ENCODE measurements at places on chromosomes 6 and 20.

DNA sequence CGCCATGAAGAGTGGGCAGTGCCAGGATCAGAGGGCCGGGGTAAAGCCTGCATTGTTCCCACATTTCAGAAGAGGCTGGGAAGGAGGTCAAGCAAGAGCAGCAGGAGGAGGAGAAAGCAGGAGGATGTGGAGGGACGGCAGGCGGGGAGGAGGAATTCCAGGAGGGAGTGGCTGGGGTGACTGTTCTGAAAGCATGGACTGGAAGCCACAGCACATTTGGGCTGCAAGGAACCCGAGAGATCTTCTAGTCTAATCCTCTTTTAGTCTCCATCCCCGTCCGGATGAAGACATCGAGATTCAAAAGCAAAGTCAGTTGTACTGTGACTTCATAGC, 76.9 kb downstream of the FAM50B start:
- no peak for DNase-seq

DNA sequence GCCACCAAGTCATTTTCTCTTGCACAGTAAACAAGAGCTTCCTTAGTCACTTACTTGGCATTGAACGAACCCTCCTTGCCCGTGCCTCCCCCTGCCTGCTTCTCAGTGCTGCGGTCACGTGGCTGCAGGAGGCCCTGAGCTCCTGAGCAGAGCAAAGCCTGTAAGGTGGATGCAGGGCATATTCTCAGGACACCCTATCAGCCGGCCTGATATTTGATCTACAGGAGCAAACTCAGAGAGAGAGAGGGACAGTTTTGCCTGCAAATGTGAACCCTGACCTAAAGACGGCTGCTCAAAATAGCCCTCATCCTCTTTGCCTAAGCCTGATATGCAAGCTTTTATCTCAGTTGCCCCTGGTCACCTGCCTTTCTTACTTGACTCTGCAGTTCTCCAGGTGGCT, 93.0 kb upstream of the POPDC3 start:
- no peak for DNase-seq

GRCh38 chr6:32962213-32962826, 6.1 kb upstream of the BRD2 start:
- no peak for DNase-seq

DNA sequence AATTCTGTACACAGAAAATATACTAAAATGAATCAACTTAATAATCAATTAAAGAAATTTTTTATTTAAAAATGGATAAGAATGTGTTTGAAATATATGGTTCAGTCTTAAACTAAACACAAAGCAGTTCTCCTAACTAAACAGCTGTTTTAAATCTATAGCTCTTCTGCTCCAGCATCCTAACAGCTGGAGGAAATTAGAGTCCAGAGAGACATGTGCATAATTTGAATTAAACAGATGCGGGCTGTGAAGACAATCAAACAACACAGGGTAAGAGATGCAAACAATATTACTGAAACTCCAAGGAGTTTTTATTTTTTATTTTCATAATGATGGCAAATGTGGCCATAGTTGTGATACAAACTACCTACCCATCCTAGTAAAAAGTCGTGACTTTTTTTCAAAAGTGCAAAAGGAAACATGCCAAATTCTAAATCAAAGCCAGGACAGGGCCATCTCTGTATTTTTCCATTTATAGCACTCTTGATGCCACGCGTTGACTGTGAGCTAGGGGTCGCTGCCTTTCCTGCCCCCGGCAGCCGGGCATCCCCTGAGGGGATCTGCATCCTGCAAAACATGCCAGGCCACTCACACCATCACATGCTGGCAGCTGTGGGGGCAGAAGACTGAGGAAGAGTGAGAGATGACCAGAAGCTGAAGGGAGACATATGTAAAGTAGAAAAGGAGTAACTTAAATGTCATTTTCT, 310.6 kb downstream of the PRKN start:
- DNase-seq, result no peak

GRCh38 chr6:56850626-56851025, 104.3 kb upstream of the BEND6 start:
- no peak for DNase-seq

DNA sequence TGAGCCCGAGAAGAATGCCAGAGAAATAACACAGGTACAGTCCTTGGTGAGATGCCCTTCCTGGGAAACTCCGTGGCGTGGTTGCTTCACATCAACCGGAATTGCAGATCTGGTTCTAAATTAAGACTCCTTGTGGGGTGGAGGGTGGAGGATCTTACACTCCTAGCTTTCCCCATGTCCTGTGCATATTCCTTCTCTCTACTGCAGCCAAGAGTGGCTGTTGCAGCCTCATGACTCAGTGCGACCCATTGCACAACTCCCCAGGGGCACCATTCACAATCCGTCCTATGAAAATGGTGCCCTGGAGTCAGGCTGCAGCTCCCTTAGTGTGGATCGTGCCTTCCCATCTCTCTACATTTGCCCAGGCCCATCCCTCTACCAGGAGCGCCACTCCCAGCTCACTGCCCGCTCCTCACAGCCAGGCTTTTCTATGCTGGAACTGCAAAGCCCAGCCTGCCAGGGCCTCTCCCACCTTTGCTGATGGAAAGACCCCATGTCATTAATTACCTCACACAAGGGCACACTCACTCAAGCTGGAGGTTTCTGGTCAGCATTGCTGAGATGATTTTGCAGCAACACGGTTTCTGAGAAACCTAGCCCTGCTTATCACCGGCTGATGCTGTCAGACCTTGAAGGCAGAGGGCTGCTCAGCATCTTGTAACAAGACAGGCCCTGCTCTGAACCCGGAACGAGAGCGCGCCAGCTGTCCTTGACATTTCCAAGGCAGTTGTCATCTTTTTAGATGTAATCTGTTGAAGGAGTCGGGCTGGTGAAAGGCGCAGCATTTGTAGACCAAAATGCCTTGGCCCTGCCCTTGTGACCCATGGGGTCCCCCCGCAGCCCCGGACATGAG, 39.7 kb downstream of the SIRPA start:
- no peak for DNase-seq

DNA sequence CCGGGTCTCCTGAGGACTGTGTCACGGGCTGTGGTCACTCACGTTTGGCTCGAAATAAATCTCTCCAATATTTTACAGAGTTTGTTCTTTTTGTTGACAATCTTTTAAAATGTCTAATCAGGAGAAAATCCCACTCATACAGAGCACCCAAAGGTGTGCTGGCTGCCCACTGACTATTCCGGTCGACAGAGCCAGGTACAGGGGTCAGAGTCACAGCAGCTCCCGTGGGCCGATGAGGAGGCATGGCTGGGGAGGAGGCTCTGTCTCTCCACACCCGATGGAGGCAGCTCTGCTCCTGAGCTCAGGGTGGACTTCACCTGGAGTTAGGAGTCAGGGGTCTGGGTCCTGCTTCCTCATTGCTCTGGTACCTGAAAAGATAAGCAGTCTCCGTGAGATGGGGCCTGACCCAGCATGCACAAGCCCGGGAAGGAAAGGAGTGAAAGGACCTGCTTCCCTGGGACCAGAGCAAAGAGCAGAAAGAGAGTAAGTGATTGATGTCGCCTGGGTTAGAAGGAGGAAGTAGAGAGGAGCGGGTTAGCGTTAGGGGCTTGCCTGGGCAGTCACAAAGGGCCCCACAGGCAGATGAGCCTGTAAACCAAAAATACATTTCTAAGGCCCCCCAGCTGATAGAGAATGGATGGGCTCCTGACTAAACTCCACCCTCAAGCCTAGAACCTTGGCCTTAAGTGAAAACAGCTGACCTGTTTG, 53.5 kb upstream of the UNC93A start:
- no peak for DNase-seq

- DNase-seq, result no peak
These were observed 2.9 kb downstream of the FNDC1 start for GRCh38 chr6:159172091-159172491.

DNA sequence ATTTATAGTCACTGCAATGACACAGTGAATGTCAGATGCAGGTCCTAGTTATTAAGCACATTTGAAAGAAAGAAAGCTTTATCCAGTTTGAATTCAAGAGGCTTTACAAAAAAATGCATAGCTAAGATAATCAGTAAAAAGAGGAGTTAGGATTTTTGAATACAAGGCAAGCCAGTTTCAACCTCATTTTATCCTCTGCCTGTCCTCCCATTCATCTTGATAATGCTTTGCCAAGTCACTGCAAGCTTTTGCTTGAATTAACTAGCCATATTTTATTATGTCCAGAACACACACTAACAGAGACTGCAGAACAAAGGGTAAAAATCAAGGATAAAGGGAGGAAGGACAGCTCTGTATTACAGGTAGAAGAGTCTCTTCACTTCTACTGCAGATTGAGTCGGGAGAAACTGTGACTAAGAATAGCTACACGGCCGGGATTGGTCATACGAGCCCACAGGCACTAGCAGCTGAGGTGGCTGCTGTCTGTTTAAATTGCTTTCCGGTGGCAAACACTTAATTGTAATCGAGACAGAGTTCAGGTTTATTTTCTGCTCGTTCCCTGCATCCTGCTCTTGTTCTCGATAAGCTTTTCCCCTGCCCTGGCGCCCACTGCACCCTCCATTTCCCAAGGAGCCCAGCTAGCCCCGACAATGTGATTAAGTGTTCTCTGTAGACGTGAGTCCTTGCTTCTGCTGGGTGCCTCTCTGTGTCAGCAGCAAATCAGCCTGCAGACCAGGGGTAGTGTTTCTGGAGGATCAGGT, 30.5 kb upstream of the AKAP12 start:
- peak; percentile 53 for DNase-seq

DNA sequence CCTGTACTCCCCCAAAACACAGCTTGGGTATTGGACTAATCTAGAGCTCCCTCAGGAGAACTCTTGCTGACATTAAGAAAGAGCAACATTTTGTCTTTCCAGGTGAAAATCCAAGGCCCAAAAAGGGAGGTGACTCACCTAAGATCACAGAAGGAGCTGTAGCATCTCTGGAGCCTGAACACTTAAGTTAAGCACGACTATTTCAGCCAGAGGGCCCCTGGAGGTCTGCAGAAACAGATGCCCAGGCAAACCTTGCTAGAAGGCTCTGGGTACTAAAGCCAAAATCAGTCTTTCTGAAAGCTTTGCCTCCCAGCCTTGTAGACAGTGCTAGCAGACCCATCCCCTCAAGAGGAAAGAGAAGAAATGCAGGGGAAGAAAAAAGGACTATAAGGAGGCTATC, 8.8 kb downstream of the EDN1 start:
- DNase-seq, result no peak

- no peak for DNase-seq
These were observed 567.6 kb upstream of the MMS22L start for GRCh38 chr6:97850458-97851212.

DNA sequence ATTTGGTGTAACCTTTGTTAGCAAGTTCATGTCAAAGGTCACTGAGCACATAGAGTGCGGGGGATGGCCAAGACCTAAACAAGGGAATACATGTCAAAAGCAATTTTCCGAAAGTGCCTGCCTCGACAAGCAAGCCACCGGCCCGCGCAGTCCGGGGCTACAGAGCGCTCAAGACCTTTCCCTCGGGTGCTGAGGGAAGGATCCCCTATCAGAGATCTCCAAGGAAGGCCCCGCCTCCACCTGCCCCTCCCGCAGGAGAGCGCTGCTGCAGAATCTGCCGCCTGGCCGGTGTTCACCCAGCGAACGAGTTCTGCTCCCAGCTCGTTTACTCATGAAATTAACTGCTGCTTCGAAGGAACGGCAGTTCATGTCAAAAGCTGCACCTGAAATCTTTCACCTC, 252.7 kb downstream of the BMP7 start:
- no peak for DNase-seq

DNA sequence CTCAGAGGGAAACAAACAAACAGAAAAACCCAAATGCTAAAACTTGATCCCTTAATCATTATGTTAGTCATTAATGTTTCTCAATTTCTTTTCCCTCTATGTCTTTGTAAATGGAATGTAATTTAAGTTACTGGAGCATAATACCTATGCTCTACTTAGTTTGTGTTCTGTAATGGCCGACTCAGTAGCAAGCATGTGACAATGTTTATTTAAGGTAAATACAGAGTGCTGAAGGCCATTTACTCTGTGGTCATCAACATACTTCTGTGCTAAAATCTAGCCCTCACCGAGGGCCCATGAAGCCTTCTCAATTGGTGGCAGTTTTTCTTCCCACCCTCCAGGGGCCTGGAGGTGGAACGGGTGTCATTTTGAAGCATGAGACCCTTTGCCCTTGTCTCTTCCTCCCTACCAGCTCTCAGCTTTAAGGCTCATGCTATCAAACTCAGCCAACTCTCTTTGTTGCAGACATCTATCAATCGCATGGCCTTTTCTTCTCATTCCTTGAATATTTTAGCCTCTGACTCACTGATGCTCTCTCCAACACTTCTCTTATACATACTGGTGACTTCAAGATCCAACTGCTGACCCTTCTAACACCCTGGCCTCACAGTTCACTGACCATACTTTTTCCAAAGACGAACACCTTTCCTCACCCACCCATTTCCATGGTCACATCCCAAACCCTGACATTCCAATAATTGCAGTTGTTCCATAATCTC, 48.2 kb downstream of the STX7 start:
- no peak for DNase-seq

DNA sequence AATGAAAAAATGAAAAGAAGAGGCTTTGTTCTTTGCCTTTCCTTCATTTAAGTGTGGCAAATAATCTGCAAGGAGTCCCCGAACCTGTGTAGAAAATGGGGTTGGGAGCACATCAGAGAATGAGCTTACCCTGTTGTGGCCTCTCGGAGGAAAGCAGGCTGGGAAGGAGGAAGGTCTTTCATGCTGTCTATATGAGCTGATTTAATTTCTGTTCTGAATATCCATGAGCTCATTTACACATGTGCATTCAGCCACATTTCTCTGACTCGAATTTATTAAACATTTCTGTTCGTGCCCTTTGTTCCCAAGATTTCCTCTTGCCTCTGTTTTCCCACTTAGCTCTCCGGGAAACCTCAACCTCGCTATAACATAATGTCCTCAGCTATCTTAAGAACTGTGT, 584.4 kb upstream of the CDH4 start:
- DNase-seq, result no peak

- no peak for DNase-seq
These were observed 18.7 kb upstream of the COL10A1 start for GRCh38 chr6:116144605-116145004.

GRCh38 chr6:139436957-139437348, 62.5 kb upstream of the CITED2 start:
- no peak for DNase-seq

GRCh38 chr6:40349123-40349900, 237.9 kb downstream of the LRFN2 start:
- DNase-seq, result no peak

GRCh38 chr6:107823047-107823557, 1.0 kb downstream of the SCML4 start:
- no peak for DNase-seq

DNA sequence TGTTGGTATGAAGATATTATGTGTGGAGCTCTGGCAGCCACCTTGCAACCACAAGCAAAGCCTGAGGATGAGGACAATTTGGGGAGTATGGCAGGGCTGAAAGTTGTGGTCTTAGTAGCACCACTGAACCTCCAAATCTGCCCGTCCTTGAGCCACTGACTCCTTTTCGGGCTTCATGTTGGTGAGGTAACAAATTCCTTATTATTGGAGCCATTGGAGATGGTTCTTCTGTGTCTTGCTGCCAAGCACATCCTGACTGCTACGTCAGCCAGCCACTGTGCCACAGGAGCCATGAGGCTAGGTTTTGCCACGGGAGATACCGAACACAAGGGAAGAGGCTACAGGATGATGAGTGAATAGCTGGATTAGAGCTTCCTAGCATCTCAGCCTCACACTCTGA, 201.6 kb downstream of the BMP7 start:
- no peak for DNase-seq

Measured in NCI-H748 treated with DMSO at 0.1 percent for 48 hours (cell line).